NCI-H524 treated with DMSO at 0.1 percent for 48 hours (cell line): ENCODE measurements at places on chromosomes 6 and 20.

DNA sequence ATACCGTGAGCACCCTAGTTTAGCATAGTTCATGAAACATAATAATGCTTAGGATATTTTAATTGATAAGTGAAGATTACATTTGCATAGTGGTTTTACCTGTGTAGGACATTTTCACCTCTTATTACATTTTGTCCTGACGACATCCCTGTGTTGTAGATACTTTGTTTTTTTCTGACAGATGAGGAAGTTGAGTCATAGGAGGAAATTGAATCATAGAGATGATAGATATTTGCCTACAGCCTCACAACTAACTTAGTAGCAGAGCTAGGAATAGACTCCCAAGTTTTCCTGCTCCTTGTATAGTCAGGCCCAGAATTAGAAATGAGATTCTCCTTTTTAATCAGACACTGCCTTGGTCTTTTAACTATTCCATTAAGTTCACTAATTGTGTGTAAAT lies 100.5 kb upstream of the SUPT3H start:
- DNase-seq: no peak

- DNase-seq: no peak
Measured at GRCh38 chr20:4711511-4711910, 10.2 kb upstream of the PRND start.

DNA sequence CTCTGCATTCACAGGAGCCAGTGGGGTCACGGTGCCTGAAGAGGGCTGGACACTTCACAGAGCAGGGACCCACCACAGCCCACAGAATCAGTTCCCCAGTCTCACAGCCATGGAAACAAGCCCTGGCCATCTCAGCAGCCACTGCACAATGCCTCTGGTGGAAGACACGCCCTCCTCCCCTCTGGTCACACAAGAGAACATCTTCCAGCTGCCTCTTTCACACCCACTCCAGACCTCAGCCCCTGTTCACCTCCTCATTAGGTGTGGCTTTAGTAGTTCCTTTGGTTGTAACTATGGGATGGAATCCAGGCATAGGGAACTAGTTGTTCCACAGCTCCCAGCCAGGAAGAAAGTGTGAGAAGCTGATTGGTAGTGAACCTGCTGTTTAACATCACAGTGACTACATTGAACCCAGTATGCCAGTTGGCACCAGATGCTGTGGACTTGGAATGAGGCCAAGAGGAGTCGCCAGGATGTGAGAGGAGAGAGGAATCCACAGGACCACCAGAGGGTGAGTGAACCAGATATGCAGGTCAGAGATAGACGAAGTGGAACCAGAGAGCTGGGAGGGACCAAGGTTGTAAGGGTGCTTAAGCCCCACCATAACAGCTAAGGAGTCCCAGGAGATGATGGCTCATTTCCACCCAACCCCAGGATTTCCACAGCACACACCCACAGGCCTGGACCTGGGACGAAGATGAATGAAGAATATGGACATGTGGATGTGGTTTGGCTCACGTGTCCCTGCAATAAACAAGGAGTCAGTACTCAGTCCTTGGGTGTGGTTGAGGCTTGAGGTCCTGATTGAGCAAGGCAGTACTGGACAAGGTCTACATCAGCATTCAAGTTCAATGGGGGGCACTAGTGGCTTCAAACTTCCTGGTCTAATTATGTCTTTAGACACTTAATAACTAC lies 8.8 kb upstream of the BTN3A3 start:
- no peak for DNase-seq

GRCh38 chr6:53330137-53330536 lies 18.6 kb downstream of the ELOVL5 start:
- DNase-seq: no peak

- DNase-seq: no peak
Measured at GRCh38 chr20:8326191-8326590, 194.1 kb downstream of the PLCB1 start.

DNA sequence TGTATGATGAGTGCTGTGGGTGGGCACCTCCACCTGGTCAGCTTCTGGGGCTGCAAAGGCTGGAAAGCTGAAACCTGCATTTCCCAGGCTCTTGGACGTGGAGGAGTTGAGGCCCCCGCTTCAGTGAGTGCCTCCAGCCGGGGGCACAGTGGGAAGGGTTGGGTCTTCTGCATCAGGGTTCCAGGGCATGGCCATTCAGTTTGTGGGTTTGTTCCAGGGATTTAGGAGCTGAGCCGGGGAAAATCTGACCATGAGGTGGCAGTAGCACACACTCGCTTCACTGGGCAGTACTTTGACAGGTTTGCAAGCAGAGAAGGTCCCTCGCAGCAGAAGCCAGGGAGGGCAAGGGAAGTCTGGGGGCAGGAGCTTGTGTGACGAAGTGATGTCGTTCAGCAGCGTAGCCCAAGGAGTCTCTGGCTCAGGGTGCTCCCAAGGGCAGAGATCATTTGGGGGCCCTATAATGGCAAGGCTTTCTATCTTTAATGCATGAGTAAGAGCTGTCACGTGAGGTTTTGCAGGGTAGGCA lies 69.5 kb upstream of the SULF2 start:
- DNase-seq: peak; percentile 7

- DNase-seq: peak; percentile 11
Measured at GRCh38 chr6:15491255-15491985, 171.4 kb downstream of the DTNBP1 start.

DNA sequence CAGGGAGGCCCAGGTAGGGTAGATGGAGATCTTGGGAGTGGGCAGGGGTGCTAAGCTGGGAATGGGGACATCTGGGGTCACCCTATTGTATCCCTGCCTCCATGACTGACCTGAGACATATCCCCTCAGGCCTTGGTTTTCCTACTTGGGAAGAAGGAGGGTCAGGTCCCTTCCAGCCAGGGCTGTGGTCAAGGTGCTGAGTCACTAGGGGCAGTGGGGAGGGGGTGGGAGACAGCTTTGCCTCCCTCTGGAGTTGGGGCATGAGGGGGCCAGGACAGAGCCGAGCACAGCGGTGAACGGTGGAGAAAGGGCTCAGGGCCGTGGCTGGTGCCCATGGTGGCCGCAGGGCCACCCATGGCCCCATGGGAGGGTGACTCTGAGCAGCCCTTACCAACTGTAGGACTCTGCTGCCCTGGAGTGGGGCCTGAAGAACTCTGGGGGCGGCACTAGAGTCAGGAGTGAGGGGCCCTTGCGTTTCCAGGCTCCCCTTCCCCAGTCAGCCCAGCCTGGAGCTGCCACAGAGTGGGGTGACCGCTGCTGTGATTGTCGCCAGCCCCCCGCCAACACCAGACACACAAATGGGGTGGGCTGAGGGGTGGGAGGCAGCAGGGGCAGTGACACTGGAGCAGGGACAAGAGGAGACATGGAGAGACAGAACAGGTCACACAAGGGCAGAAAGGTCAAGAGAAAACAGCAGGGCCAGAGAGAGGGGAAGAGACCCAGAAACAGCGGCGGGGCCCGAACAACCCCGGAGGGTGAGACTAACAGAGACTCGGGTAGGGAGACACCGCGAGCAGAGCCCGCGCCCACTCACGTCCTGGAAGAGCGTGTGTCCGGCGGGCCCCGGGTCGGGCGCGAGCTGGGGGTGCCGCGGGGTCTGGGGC lies 576 bp downstream of the NECAB3 start:
- DNase-seq: no peak

- DNase-seq: no peak
Measured at GRCh38 chr6:46056906-46057529, 41.4 kb upstream of the CLIC5 start.

DNA sequence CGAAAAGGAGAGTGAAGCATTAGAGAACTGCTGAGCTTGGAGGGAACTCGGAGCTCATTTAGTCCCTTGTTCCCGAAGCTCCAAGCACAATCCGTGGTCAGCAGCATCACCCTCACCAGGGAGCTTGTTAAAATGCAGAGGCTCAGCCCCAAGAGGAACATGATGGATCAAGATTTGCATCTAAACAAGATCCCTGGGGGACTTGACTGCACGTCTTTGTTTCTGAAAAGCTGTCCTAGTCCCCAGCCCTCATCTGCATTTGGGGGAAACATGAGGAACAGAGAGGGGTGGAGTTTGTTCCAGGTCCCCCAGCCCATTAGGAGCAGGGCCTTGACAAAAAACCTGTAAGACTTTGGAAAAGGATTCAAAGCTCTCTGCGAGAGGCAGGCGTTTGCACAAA lies 4.1 kb upstream of the LBP start:
- DNase-seq: no peak
